ENCODE measurements at places on chromosomes 1 and 21.

- DNase-seq, result no peak
Observed at GRCh38 chr1:89429062-89429461, 65.2 kb downstream of the GBP6 start.

DNA sequence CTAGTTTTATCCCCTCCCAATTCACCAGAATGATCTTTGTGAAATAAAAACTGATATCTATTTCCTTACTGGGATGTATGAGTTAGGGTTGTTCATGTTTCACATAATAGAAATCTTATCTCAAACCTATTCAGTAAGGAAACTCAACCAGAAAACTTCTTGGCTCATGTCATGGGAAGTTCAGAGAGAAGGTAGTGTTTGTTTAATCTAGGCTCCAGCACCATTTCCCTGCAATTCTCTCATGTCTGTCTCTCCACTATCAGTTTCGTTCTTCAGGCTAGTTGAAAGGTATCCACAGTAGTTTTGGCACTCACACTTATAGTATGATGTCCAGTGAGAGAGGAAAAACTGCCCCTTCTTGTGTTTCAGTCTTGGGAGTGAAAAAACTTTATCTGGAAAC lies 34.6 kb upstream of the UHMK1 start:
- no peak for DNase-seq

DNA sequence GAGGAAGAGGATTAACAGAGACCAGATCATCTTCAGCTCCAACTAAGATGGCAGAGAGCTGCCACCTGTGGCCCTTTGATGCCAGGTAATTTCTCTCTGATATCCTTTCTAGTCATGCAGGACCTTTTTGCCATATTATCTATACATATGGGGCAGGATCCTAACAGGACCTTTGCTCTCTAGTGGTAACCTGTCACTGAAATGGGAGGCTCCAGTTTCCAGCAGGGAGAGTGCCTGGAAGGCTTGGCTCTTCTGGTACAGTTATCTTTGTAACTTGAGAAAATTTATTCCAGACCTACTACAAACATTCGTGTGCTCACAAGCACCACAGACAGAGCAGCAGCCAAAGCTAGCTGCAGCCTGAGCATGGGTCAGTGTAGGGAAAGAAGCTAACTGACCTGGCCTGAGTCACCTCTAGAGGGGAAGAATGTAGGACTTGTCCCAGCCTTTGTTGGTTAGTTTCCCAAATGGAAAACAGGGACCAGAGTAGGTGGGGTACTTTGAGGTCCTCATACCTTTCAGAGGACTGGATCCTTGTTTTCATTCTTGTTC lies 86.5 kb upstream of the MACF1 start:
- no peak for DNase-seq

DNA sequence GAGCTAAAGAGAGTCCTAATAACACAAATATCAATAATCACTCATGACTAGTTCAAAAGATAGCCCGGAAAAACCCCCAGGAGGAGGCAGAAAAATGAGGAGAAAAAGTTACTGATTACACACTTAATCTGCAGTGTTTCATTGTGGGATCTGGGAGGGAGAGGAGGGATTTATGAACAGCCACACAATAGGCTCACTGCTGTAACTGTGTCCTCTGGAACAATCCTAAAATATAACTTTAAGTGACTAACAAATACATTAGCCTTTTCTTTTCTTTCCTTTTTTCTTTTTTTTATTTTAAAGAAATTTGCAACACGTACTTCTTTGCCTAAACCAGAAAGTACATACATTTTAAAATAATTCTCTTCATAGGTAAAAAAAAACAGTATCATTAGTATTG lies 106.3 kb upstream of the LBR start:
- peak; percentile 17 for DNase-seq

GRCh38 chr1:53107570-53108322 lies 34.7 kb downstream of the SLC1A7 start:
- peak; percentile 43 for DNase-seq

DNA sequence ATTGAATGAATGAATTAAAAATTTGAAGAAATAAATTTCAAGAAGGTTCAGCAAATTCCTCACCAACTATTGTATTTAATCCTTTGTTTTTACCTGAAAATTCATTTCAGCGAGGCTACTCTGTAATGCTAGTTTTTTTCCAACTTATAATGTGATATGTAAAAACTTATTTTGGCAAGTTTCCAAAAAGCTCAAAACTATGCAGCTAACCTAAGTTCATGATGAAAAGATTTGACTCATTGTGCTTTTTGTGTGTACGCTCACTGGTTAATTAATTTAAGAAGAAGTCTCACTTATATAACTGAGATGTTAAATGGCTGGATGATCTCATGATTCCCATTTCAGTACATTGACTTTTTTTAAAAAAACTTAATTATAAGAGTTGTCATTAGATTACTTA lies 196.0 kb upstream of the SAMSN1 start:
- peak; percentile 14 for DNase-seq

- no peak for DNase-seq
Observed at GRCh38 chr1:243391355-243391754, 135.5 kb downstream of the SDCCAG8 start.

- no peak for DNase-seq
Observed at GRCh38 chr1:42934541-42935312, 23.9 kb downstream of the SLC2A1 start.

DNA sequence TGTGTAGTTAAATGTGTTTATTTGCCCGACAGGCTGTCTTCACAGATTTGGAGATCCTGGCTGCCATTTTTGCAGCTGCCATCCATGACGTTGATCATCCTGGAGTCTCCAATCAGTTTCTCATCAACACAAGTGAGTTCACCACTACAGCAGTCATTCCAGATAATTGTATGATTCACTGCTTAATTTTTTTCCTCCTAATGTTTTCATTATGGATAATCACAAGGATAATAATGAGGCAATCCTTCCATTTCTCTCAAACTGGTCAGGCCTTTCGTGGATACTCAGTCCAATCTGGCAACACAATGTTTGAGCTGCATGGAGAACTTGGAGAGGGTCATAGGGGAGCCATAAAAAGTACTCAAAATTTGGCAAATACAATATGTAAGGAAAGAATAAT lies 168.3 kb upstream of the SGIP1 start:
- no peak for DNase-seq

GRCh38 chr1:201501812-201502510 lies 5.0 kb downstream of the CSRP1 start:
- DNase-seq, result peak; percentile 96

DNA sequence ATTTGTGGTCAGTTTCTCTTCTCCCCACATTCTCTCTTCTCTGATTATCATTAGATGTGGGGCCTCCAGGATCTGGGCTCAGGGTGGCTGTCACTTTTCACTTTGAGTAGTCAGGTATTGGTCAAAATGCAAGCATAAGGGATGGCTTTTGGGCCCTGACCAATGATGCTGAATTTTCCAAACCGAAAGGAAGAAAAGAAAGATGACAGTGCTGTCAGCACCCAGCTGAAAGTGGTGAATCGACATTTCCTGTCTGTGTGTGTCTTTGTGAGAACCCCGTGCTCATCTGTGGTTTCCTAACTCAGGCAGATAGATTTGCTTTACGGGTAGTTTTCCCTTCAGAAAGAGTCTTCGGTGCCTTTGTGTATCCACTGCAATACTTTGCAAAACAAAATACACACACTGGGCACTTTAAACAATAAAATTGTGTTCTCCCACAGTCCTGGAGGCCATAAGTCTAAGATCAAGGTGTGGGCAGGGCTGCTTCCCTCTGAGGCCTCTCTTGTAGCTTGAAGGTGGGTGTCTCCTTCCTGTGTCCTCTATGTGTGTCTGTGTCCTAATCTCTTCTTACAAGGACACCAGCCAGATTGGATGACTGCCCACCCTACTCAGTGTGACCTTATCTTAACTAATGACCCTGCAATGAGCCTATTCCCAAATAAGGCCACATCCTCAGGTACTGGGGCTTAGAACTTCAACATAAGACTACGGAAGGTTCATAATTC lies 274.8 kb upstream of the AJAP1 start:
- DNase-seq, result no peak

DNA sequence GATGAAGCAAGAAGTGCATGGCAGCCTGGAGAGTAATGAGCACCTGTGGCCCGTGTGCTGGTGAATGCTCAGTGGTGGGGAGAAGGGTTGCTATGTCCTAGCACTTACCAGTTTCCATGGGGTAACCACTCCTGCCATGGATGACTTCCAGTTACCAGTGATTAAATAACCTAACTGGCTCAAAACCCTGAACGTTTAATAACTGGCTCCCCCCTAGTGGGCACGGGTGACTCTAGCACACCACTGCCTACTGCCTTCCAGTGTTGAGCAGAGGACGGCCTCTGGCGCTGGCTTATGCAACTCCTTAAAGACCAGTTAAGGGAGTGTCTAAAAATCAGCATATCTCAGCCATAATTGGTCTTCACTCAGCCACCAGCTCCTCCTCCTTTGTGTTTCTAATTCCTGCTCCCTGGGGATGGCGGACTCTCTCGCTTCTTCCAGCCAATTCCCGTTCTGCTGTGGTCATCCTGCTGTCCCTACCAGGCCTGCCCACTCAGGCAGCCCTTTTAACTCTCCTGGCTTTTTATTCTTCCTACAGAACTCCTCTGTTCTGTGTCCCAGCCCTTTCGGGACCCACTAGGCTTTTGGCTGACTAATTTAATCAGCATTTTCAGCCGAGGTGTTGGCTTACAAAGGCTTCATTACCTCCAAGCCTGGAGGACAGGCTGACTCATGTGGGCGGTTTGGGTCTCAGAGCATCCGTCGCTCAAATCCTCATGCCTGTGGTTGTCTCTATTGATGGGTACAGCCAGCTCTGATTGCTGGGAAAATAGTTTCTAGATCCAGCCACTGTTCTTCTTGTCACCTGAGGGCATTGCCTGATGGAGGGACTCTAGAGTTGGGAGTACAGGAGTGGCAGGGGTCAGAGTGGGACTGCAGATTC lies 332.4 kb downstream of the CAMTA1 start:
- no peak for DNase-seq

DNA sequence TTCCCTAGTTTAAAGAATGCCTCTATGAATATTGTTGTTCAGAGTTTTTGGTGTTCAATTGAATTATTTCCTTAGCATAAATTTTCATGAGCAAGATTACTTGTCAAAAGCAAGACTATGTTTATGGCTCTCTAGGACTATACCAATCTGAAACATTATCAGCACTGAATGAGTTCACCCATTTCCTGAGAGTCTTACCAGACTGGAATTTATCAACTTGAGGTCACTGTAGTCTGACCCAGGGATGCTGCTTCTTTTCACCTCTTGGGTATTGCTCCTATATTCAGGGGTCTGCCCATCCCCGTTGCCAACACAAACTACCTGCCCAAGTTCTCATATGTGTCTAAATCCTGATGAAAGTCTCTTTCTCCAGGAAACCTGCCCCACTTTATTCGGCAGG lies 42.6 kb downstream of the OPTC start:
- DNase-seq, result no peak

DNA sequence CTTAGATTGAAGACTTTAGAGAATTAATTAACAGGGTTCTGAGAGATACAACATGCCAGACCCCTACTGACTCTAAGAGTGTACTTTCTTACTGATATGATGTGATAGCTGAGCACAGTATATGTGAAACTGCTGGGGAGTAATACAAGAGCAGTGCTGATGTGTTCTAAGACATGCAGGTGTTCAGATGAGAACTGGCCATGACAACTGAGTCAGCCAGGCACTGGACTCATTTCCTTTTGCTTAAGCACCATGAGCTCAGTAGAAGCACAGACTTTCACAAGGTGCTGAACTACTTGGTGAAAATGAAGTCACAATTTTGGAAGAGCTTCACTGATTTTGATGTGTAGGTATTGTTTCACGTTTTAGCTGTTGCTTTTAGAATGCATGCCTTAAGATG lies 15.9 kb upstream of the POGZ start:
- no peak for DNase-seq

DNA sequence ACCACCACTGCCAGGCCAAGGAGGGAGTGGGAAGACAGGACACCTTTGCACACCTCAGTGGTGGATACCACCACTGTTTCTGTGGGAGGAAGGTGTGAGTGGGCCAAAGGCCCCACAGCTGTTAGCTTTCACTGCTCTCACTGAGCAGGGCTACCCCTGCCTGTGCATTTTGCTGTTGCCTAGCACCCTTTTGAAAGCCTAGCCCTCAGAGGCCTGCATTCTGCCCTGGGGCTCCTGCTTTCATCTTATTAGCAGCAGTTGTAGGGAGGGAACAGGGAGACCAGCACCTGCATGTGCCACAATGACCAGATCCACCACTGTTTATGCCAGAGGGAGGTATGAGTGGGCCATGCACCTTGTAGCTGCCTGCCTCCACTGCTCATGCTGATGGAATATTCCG lies 110.9 kb upstream of the C21orf91 start:
- peak; percentile 97 for DNase-seq

GRCh38 chr21:28789523-28789922 lies 203.2 kb downstream of the LTN1 start:
- no peak for DNase-seq

DNA sequence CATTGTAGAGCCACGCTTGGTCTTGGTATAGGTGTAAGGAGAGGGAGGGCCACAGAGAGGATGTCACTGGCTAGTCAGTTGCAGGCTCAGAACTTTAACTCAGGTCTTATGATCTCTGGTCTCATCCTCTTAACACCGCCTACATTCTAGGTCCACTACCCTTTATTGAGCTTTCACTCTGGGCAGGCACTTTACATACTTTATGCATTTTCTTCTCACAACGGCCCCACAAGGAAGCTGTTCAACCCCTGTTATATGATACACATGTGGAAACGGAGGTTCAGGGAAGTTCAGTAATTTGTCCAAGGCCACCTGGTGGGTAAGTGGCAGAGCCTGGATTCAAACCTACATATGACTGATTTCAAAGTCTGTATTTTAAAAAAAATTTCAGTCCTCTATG lies 25.3 kb upstream of the RCAN3 start:
- no peak for DNase-seq

- no peak for DNase-seq
Observed at GRCh38 chr1:76237211-76237610, 162.7 kb downstream of the ST6GALNAC3 start.

- no peak for DNase-seq
Observed at GRCh38 chr1:220798338-220798737, 11.6 kb downstream of the MTARC1 start.

DNA sequence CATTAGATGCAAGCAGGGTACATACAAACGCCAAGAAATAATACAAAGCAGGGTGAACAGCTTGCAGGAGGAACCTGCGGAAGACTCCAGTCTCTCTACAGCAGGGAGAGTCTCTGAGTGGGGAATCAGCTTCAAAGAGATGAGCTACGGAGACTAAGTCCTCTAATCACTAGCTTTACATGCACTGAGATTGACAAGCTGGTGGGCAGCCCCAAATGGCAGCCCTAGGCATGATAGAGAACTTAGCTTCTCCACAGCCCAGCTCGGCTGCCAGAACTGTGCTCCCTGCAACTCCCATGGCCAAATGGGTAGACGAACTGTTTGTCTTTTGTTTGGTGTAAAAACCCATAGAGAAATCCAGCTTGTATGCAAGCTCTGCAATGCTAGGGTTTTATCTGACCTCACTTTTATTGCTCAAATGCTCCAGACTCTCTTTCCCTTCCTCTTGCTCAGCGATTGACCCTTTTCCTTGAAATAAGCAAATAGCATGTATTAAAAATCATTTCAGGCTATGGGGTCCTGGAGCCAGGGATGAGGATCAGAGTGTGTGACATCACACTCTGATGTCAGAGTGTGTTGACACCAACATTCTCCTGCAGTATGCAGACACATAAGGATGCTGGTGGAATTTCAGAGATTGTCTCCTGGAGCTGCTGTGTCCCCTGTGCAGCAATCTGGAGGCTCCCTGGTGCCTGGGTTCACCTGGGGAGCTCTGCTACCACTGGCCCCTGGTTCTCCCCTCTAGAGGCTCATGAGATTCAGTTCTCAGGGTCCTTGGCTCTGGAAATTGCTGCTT lies 238.5 kb downstream of the TTLL7 start:
- DNase-seq, result no peak

All from NCI-H69 (cell line).